ENCODE measurements at places on chromosomes 12 and 14.

- no peak for DNase-seq
These were observed 1.3 kb downstream of the DTX1 start for GRCh38 chr12:113057565-113058485.

GRCh38 chr14:87430214-87430613 is 562.8 kb downstream of the GALC start:
- DNase-seq = no peak

DNA sequence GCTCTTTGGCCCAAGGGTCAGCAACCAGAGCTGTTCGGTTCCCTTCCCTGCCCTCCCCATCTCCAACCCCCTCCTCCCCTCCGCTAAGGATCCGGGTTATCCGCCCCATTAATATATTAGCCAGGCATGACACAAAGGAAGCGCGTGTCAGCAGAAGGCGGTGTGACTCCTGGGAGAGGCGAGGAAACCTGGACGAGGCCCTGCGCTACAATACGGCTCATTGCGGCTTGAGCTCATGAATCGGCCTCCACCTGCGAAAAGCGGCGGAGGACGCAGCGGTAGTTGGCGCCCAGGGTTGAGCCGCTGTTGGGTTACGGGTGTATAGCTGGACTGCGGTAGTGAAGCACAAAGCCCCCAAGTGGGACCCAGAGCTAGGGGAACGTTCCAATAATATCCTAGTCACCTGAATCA is 9.9 kb downstream of the FOXA1 start:
- no peak for DNase-seq

DNA sequence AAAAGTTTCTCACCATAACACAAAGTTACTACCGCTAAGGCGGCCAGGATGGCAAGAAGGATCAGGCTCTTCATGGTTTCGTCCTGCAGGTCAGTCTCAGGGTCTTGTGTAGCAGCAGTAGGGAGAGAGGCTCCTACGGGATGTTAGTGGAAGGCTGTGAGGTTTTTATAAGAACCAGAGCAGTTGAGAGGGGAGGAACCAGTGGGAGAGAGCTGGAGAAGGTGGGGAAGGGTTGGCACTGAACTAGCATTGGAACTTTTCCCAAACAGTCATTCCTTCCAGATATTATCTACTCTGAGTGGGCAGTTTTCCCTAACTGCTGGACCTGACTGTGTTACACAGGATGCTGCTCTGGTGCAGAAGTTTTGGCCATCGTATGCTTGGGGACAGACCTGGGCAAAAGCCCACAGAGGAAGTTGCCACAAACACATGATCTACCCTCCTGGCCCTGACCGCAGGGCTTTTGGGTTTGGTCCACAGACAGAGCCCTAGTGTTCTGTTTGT is at the start of gene MGP:
Gene MGP (minus strand): TSS at position 137 of the 504 bp plus-strand sequence. CDS start 63 bp downstream, at position 74.
- DNase-seq = no peak

- no peak for DNase-seq
These were observed 165.7 kb downstream of the TBX5 start for GRCh38 chr12:114240288-114240687.

- DNase-seq = no peak
These were observed 156.6 kb downstream of the RPAP3 start for GRCh38 chr12:47549258-47549657.

GRCh38 chr14:56754921-56755320 is 55.4 kb downstream of the OTX2 start:
- no peak for DNase-seq

DNA sequence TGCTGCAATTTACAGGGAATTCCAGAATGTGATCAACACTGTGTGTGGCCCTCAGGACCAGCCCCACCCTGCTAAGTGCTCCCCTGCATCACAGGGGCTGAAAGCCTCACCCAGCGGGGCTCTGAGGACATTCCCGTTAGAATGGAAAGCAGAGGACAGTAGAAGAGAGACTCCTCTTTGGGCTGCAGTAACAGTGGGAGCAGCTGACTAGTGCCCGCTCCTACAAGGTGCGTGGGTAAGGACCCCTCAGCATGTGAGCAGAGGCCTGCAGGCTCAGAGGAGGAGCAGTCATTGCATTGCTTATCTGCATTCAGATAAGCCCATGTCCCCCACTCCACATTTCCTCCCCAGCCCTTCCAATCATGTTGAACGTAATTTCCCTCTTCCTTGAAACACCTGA is 120.1 kb downstream of the ITPR2 start:
- DNase-seq = no peak

DNA sequence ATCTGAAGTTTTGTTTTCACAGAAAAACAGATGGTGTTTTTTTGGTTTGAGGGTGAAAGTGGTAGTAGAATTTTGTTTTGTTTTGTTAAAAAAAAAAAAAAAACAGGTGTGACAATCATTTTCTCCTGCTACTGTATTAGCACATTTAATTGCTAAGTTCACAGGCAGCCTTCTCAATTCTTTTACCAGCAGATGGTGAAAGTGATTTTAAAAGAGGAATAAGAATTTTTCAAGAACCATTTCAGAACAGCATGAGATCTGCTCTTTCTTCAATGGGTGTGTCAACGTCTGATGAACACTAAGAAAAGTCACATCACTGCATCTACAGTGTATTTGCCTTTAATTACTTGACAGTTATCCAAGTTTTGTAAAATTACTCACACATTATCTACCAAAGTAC is 303.7 kb upstream of the USP15 start:
- no peak for DNase-seq

GRCh38 chr12:62862259-62862881 is 72.6 kb downstream of the PPM1H start:
- DNase-seq = no peak

- DNase-seq = no peak
These were observed 23.9 kb downstream of the LRRK2 start for GRCh38 chr12:40248585-40249297.

GRCh38 chr14:21867541-21867940 is 193.9 kb upstream of the OR4E1 start:
- no peak for DNase-seq

DNA sequence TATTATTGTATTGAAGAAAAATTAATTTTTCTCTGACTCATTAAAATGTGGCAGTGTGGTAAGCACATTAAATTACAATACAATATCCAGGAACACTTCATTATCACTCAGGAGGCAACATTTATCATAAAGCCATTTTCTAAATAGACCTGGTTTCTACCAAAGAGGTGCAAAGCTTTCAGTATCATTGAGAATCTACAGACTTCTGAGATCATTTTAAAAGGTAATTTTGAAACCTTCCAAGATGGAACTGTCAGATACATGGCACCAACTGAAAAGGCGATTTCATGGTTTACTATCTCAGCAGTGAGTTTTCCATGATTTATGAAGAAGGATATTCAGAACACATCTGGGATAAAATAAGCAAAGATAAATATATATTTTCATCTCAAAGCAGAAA is 85.8 kb downstream of the KITLG start:
- DNase-seq = no peak

DNA sequence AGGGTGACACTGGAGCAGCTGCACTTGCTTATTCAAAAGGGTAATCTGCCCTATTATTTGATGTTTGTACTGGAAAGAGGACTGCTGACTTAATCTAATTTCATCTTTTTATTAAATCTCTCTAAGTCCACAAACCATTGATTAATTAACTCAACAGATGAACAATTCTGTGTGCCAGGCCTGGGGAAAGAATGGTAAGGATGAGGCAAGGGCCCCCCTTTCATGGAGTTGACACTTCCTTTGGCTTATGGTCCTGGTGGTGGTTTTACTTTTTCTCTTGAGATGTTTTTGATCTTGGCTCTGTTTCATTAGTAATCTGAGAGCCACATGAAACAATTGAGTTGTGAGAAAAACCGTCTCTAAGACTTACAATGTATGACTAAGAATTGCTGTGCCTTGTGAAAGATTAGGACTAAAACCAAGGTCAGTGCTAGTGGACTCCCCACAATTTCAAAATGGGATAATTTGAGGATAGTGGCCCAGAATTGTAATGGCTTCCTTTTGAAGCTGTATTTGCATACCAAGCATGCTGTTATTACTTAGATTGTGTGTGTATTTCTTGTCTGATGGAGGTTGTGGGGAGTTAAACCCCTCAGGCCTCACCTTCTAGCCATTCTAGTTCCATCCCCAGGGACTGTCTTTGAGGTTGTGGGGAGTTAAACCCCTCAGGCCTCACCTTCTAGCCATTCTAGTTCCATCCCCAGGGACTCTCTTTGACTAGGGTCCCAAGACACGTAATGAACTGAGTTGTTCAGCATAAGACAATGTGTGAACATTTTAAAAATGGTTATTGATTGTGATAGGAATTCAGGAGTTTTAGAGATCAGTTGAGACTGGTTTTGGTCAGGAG is 52.5 kb upstream of the EVL start:
- DNase-seq = no peak

- no peak for DNase-seq
These were observed 2.2 kb downstream of the SSTR1 start for GRCh38 chr14:38209572-38210557.

GRCh38 chr12:8996682-8997405 is 7.5 kb downstream of the KLRG1 start:
- peak; percentile 5 for DNase-seq

DNA sequence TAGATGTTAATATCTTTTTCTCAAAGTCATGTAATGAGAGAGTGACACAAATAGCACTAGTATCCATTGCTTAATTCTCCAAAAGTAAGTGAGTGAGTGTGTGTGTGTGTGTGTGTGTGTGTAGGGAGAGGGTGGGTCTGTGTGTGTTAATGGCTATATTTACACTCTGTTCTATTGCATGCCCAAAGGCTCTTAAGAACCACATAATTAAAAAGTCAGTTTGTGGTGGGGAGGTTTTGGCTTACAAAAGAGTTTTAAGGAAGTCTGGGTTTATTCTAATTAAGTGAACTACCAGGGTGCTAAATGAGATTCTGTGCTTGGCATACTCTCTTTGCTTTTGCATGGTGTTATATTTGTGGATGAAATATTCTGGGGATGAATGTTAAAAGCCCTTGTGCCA is 1897.6 kb upstream of the FLRT2 start:
- peak; percentile 79 for DNase-seq

DNA sequence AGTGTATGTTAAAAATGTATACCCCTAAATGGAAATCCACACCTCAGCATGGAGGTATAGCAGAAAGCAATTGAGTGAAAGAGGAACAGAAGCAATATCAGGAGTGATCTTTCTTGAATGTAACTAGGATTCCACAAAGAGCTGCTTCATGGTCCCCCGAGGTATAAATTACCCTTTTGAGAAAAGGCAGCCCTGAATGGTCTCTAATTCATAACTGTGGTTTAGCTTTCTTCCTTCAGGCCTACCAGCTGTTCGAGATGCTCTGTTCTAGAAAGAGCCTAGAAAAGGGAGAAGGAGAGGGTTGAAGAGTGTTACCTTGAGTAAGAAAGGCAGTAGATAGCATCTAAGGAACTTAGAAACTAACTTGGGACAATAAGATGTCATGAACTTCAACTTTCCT is 42.9 kb upstream of the CSRNP2 start:
- no peak for DNase-seq

GRCh38 chr12:11958221-11959091 is 112.3 kb upstream of the BCL2L14 start:
- peak; percentile 21 for DNase-seq

GRCh38 chr14:66085665-66086064 is 400.5 kb upstream of the CCDC196 start:
- no peak for DNase-seq

DNA sequence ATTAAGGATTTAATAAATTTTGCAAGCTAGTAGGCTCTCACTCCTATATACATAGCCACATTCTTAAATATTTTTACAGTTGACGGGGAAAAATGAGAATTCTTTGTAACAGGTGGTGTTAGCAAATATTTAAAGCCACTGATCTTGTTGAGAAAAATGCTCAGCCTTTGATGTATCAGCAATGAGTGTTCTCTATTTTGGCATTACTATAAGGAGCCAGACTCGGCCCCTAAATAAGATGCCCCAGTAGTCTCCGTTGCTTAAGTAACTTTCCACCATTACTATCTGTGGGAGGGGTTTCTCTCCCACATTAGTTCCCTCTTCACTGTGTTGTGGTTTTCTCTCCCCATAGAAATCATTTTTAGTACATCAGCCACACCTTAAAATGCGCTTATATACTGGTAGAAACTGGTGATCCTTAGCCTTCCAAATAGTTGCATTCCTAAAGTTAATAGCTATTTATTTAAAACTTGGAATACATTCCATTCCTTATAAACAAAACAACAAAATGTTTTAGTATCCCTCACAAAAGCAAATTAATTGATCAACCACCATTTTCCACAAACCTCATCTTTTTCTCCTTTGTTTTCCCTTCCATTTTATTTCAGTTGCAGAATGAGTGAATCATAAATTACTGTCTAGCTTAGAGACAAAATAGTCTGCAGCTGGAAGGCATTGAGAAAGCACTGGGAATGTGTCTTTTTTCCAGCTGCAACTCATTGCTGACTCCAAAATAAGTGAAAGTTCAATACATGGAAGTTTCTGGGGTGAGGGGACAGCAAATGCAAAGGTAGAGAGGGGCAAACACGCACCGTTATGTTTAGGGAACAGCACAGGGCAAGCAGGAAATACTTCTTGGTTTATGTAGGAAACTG is 84.7 kb upstream of the FERMT2 start:
- no peak for DNase-seq

DNA sequence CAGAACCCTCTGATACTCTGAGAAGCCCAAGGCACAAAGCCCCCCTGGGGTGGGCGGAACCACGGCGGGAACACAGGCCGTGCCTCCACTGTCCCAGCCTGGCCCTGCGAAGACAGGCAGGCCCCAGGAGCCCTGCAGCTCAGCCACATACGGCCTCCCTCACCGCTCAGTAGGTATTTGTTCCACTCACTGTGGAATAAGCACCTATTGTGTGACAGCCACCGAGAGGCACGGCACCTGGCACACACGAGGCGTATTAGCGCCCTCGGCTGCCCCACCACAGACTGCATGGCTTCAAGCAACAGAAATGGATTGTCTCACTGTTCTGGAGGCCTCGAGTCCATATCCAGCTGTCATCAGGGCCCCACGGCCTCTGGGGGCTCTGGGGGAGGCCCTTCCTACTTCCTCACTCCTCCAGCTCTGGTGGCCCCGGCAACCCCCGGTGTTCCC is 66.3 kb downstream of the NCOR2 start:
- no peak for DNase-seq

GRCh38 chr14:53927171-53927570 is 29.5 kb downstream of the BMP4 start:
- DNase-seq = no peak

DNA sequence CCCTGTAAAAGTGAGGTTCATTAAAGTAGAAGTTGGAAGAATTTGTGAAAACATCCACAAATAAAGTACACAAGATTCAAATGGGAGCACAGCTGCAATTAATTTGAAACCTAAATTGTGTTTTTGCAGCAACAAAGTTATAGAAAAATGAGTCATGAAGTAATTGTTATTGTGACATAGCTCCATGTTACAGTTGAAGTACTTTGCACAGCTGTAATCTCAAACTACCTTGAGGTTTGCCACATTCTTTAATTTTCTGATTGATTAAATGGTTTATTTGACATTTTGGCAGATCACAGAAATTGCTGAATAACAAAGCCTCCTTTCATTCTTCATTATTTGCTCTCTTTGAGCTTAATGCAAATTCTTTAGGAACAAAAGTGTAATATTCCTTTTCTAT is 111.3 kb downstream of the RMST start:
- DNase-seq = no peak

DNA sequence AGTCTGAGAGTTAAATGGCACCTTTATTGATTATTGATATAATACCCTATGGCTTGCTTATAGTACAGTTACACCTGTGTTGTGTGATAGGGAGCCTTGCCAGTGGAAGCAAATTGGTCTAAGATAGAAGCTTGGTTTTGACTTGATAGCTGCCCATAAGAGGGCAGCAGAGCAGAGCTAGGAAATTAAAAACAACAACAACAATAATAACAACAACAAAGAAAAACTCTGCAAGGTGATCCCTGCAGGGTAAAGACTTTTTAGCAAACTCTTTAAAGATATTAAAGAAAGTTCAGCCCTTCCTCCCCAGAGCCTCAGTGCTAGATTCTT is 18.0 kb upstream of the RNASE10 start:
- no peak for DNase-seq

All from Kasumi-1 (cell line).